ENCODE measurements at places on chromosomes 12 and 14.

GRCh38 chr12:23847857-23848256, 101.6 kb downstream of the SOX5 start:
- DNase-seq: no peak

DNA sequence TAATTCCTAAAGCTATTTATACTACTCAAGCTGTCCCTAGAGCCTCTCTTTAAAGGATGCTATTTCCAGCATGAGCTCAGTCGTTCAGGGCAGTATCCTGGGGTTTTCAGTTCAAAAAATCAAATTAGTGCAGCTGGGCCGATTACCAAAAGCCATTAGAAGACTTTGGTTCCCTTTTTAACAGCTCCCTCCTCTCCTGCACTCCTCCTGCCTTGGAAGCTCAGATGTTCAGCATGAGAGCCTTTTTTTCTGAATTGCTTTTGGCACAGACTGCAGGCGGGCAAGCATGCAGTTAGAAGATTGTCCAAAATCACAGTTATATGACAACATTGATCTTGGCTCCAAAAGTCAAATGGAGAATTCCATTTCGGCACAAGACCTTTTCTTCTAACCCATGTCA, 179.6 kb downstream of the SLC35F4 start:
- DNase-seq: no peak

DNA sequence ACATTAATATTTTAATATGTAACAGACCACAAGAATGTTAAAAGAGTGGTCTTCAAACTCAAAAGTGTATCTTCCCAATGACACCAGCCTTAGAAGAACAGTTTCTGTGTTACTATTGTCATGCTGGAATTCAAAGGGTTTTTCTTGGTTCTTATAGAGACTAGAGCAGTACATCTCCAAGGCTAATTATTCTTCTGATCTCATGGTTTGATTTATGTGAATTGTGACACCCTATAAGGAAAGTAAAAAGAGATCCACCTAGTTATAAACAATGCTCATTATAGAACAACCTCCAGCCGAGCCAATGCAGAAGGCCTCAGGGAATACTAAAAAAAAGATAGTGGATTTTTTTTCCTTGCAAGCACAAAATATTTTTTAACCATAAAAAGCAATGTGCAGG, 65.5 kb downstream of the PTPRO start:
- DNase-seq: no peak

DNA sequence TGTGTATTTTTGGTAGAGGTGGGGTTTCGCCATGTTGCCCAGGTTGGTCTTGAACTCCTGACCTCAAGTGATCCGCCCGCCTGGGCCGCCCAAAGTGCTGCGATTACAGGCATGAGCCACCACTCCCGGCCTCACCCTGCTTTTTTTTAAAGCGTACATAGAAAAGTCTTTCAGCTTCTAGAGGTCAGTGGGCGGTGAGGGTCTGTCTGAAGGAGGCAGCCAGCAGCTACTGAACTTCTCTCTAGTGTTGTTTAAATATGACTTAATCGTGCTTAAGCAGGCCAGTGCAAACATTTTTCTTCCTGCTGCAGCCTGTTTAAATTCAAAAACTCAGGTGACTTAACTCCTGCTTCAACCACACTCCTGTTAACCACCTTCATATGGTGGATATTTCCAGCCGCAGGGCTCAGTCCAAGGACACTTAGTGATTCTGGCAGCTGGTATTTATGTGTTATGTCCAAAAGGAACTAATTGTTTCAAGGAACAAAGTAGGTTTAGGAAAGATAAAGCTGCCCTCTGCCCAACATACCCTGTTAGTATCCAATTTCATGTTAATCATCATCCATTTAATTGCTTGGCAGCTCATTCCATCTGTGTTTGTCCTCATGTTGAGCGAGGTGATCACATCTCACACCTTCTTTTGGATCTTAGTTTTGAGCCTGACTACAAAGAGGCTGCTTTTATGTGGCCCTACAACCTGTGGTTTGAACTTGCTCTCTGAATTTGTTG, 2.0 kb downstream of the PRKAB1 start:
- DNase-seq: no peak

DNA sequence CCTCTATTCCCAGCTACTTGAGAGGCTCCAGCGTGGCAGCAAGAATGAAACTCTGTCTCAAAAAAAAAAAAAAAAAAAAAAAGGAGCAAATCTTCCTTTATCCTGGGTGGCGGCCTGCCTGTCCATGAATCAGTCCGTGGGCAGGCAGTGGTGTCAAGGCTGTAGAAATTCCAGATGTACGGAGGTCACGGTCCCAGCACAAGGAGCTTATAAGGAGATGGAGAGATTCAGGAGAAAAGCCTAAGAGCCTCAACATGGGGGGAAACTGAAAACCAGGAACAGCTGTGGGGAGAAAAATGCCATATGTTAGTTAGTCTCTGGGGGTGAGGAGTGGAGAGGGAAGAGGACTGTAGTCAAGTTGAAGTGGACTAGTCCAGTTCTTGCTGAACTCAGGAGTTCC, 130.5 kb upstream of the CRY1 start:
- DNase-seq: no peak

- no peak for DNase-seq
These were observed 153.0 kb downstream of the PHETA1 start for GRCh38 chr12:111215881-111216280.

GRCh38 chr12:108622421-108622820, 11.3 kb downstream of the SELPLG start:
- DNase-seq: peak; percentile 48

DNA sequence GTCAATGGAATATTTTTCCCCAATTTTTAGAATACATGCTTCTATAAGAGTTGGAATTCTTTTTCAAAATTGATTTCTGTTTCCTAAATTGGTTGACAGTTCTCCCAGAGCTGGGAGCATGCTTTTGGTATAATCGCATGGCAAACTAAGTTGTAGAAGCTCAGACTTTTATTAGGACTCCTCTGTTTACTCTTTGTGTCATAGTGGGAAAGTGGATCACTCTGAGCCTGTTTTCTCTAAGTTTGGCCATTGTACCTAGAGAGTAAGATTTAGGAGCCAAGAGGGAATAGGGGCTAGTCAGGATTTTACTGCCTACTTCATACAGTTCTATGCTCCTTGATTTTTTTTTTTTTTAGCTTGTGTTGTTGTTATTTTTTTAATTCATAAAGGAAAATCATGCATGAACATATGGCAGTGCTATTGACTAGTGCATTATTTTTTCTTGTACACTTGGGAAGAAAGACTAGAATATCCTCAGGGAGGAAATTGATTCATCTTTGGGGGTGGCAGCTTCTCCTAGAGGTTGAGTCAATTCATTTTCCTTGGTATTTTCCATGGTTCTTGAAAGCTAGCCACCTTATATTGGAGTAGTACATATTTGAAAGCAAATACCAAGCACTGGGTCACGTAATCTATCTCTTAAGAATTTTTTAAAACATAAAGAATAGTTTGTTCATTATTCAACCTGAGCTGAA, 77.7 kb upstream of the TRAF3 start:
- peak; percentile 21 for DNase-seq

- DNase-seq: peak; percentile 59
These were observed 125.7 kb downstream of the CRADD start for GRCh38 chr12:93802698-93803423.

DNA sequence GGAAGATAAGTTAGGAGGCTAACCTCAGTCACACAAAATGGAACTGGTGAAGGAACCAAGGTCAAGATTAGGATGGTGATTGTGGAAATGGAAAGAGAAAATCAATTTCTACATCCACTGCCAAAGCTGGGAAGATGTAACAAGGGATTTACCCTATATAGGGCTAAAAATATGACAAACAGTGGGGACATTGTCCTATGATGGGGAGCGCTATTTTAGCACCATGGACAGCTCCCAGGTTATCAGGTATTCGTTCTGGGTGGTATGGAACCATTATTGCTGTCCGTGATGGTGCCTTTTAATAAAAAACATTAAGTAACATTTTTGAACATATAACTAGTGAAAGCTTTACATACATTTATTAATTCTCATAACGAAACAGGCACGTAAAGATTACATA, 124.0 kb downstream of the NDUFA12 start:
- peak; percentile 18 for DNase-seq

GRCh38 chr14:102185360-102185759, 45.7 kb downstream of the WDR20 start:
- no peak for DNase-seq

DNA sequence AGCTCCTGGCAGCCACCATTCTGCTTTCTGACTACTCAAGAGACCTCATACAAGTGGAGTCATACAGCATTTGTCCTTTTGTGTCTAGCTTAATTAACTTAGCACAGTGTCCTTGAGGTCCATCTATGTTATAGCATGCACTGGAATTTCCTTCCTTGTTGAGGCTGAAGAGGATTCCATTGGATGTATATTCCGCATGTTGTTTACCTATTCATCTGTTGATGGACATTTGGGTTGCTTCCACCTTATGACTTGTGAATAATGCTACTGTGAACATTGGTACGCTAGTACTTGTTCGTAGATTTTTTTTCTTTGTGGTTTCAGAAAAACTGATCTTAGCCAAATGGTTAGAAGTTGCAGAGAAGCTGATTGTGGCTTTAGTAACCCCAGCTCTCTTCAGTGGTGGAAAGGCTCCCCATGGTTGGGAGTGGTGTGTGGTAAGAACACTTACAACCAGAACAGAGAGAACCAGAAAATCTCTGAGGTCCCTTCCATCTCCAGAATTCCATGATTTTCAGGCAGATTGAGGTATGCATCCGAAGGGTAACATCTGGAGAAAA, 118.4 kb downstream of the SAMD4A start:
- no peak for DNase-seq

- DNase-seq: peak; percentile 2
These were observed 389.1 kb downstream of the GRIN2B start for GRCh38 chr12:13592063-13592942.

DNA sequence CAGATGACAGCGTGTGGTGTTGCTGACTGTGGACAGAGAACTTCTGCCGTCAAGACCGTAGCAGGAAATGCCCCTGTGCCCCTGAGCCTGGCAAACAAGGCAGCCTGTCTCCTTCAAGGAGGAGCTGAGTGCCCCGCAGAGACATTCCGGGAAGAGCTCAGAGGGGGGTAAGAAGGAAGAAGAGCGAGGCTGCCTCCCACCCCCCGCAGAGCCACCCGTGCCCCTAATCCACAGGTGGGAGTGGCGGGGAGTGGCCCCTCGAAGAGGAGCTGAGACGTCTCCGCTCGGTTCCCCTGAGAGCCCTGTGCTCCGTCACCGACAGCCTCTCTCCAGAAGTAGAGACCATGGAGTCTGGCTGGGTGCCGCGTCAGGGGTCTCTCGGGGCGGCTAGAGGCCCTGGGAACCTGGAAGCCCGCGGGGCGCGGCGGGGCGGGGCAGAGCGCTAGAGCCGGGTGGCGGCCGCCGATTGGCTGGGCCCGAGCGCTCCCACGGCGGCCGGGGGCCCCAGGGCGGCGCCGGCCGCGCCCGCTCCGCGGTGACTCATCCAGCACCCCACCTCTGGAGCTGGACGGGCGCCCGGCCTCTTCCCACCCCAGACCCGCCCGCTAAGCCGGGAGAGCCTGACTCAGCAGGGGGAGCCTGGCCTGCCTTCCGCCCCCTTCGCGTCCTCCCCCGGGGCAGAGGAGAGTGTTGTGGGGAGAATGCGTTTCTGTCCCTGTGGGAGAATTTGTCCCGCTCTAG, 25.2 kb upstream of the KRT78 start:
- peak; percentile 91 for DNase-seq

- no peak for DNase-seq
These were observed 192.2 kb upstream of the C14orf180 start for GRCh38 chr14:104387022-104388010.

- DNase-seq: no peak
These were observed 18.1 kb downstream of the BDKRB1 start for GRCh38 chr14:96274122-96274521.

DNA sequence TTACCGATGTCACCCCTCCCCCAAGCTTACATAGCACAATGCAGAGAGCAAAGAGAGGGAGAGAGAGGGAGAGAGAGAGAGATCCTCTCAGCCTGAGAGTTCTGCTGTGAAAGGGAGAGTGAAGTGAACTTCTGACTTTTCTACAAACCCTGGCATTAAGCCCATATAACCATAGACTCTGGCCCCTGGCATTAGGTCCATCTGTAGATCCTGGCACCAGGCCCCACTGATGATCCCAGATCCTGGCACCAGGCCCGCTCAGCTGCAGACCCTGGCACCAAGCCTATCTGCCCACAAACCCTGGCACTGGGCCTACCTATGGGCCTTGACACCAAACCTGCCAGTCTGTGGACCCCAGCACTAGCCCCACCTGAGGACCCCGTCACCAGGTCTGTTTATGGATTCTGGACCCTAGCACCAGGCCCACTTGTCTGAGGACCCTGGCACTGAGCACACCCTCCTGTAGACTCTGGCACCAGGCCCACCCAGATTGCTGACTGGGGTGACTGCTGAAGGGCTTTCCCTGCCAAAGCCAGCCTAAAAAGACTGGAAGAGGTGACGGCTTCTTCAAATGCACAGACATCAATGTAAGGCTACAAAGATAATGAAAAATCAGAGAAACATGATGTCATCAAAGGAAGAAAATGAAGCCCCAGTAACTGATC, 14.5 kb upstream of the KRT83 start:
- no peak for DNase-seq

DNA sequence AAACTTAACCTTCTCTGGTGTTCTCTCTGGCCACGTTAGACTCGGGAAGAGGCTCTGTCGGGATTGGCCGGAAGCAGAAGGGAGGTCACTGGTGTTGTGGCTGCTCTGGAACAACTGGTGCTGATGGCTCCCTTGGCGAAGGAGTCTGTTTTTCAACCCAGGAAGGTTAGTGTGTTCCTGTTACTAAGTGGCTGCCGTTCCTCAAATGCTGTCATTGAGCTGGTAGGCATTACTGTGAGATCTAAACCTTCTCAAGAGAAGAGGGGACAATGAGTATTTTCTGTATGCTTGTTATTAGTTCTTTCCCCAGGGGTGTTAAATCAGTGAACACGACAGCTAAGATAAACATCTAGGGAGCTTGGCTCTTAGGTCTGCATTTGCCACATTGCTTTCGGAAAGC, 18.3 kb downstream of the POP5 start:
- no peak for DNase-seq

DNA sequence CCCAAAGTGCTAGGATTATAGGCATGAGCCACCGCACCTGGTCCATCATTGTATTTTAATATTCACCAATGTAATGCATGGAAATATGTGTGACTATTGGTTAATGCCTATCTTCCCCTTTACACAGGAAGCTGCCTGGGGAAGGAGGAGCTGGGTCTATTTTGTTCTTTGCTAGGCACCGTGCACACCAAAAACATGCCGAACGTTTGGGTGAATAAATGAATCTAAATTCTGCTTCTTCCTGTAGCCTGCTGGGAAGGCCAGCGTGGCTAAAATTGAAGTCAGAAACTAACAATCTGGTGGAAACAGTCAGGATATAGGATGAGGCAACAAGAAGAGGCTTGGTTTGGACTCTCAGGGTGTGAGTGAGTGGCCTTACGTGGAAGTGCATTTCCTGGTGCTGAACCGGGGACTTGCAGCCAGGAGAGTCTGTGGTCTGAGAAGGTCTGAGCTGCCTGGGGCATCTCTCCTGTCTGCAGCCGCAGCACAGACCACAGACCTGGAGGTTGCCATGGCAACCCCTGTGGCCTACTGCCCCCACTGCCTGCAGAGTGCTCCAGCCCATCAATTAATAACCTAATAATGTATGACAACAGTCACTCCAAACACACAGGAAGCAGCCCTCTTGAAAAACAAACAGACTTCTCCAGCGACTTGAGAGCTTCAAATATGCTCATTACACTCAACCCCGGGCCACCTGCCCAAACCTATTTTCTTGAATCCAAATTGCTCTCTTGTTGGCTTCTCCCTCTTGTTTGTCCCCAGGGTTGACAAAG, 5.5 kb upstream of the GPR68 start:
- DNase-seq: no peak

GRCh38 chr12:50315803-50316202, 32.5 kb upstream of the LIMA1 start:
- DNase-seq: no peak

- peak; percentile 41 for DNase-seq
These were observed 61.8 kb downstream of the FBXL14 start for GRCh38 chr12:1532375-1533165.
